ENCODE measurements at places on chromosomes 2 and 18.
A peak's percentile ranks its signal among the peaks of the same experiment; 100 is the strongest.

DNA sequence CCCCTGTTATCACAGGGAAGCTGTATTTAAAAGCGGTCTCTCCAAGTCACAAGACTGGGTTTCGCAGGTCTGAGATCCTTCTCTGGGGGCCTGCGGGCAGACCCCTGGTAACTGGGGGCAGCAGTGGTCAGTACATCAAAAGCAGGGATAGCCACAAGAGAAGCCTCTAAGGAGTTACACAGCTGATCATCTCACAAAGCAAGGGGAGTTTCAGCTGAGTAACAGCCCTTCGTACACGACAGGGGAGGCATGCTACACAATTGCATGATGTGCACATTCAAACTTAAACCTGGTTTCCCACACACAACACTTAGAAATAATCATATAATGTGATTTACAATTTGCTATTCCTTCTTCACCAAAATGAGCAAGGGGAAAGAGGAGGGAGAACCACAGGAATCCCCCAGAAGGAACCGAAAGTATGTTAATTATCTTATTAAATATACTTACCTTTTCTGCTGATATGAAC is 87.5 kb downstream of the TMEM131 start:
- peak; percentile 29 for DNase-seq

DNA sequence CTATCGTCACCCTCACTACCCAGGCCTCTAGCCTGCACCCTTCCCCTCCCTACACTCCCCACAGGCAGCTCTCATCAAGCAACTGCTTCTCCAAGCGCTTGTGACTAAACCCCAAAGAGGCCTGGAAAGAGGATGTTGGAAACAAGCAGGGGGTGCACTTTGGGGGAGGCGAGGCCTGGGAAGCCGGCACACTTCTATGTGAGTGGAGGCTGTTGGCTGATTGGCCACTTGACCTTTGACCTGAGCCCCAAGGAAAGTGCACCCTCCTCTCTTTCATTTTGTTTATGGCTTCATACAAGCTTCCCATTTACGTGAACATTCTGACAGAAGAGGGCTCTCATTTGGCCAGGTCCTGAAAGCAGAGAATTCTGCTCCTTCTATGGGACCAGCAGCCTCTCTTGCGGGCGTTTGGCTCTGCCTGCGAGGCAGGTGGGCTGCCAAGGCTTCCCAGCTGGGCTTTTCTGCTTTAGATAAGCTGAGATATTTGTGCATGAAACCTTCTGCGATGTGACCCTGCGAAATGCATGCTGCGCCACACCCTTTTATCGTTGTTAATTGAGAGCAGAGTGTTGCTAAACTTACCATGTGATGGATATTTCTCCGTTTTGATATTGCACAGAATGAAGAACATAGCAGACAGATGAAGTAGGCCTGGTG is 134.8 kb upstream of the NCK2 start:
- DNase-seq, result no peak

DNA sequence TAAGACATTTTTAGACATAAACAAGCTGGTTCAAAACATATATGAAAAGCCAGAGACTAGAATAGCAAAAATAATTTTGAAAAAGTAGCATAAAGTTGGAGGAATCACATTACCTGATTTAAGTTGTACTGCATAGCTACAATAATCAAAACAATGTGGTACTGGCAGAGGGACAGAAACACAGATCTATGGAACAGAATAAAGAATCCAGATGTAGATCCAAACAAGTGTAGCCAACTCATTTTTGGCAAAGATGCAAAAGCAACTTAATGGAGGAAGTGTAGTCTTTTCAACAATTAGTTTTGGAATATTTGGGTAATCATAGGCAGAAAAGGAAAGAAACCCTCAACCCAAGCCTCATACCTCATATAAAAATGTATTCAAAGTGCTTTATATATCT is 278.7 kb upstream of the ZNF521 start:
- DNase-seq, result no peak

GRCh38 chr2:187349326-187349944 is 98.6 kb downstream of the CALCRL start:
- DNase-seq, result peak; percentile 73

GRCh38 chr2:206597717-206598218 is 44.5 kb upstream of the FAM237A start:
- no peak for DNase-seq

DNA sequence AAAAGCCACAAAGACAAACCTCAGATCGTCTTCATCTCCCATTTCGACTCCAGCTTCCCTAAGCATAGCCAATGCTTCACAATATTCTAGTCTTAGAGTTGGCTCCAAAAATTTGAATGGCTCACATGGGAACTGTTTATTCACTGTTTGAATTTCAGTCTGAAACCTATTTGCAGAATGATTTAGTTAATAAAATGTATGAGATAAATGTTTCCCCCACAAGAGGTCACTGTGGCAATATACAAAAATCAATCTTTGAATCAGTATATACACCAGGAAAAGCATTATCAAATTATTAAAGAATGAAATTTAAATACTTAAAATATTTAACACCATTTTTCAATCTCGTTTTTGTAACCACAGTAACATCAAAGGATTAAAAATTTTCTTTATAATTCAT is 40.0 kb upstream of the MCM6 start:
- peak; percentile 82 for DNase-seq

GRCh38 chr2:61898810-61899209 is 6.7 kb upstream of the COMMD1 start:
- no peak for DNase-seq

- no peak for DNase-seq
Observed at GRCh38 chr2:199968126-199968525, 12.7 kb downstream of the MAIP1 start.

DNA sequence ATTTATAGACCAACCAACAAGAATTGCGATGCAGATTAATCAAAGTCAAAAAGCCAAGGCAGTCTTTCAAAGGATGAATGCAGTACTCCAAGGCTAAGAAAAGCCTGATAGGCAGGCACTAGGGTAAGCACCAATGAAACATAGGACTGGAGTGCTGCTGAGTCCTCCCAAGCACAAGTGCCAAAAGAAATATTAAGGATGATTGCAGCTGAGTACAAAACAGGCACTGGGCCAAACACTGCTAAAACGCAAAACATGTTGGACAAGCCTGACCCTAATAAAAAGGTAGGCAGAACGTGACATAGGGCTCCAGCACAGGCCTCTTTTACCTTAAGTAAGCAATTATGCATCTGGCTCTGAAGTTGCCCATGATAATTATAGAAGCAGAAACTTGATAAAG is 160.1 kb upstream of the LRP1B start:
- DNase-seq, result no peak

DNA sequence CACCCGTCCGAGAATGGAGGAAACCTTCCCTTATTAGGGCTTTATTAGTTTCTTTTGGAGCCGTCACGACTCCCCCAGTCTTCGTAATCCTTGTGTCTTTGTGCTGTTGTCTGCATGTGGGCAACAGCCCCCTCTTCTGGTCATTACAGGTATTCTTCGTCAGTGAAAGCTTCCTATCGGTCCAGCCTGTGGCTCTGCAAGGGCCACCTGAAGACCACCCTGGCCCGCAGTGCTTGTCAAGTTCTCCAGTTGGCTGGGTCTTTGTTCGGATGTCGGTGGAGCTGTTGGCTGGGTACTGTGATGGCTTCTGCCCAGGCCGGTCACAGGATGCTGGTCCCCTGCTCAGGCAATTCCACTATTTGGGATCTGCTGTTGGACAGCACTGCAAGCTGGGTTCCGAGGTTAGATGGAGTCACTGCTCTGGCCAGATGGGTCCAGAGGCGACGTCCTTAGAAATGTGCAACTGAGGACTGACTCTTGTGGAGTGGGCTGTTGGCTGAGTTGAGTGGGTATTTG is 19.2 kb downstream of the E2F6 start:
- peak; percentile 11 for DNase-seq

DNA sequence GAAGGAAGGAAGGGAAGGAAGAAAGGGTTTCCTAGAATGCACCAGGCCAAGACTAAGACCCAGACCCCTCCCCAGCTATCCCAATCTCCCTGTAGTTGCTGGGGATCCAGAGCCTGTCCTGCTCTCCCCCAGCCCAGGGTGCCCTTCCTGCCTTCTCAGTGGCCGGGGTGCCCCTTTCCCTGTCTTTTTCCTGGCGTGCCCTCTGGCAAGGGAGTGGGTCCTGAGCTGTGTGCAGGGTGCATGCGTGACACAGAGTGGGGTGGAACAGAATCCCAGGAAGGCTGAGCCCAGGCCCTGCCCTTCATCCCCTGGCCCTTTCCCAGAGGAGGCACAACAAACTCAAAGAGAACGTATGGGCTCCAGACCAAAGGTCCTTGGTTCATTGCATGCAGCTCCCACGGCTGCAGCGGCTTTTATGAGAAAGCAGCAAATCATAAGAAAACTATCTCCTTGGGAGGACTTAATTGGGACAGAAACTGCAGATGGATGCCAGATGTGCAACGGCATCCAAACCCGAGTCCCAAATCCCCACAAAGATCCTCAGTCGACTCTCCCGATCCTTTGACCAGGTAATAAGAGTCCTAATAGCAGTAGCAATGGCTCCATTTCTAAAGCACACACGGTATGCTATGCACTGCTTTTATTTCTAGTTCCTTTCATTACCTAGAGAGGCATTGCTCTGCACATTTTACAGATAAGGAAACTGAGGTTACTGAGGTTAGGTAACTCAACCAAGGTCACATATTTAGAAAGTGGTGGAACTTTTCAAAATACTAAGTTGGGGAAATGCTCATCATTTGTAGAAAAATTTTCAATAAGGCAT is 12.7 kb upstream of the ARID5A start:
- DNase-seq, result no peak

GRCh38 chr18:74233933-74234325 is 57.8 kb downstream of the CYB5A start:
- no peak for DNase-seq

- no peak for DNase-seq
Observed at GRCh38 chr2:105272176-105272575, 30.6 kb downstream of the GPR45 start.

- DNase-seq, result peak; percentile 73
Observed at GRCh38 chr2:239830121-239831000, 194.8 kb downstream of the NDUFA10 start.

DNA sequence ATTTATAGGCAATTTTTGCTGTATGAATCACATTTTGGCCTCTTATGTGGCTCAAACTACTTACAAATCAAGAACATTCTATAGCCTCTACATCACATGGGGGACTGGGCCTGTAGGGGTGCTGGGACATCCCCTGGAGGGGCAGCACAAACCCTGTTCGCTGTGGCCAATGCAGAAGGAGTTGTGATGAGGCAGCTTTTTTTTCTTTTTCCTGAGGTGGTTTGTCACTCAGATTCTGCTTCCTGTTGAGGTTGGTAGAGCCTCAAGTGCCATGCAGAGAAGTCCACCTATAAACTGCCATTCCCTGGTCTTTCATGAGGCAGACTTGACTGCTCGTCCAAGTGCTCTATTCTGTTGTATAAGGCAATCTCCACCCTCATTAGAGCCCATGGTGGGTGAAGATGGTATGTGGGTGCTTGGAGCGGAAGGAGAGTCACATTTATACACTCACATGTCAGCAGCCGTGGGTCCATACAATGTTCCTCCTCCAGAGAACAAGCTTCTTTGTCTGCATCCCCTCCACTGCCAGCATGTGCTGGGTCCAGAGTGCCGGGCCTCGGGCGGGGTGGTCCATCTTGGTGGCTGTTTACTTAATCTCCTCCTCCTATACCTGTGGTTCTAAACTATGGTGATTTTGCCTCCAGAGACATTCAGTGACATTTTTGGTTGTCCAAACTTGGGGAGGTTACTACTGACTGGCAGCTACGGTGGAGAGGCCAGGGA is 120.3 kb downstream of the ACOXL start:
- no peak for DNase-seq

- DNase-seq, result no peak
Observed at GRCh38 chr2:205405752-205406151, 276.5 kb upstream of the NRP2 start.

GRCh38 chr2:104976603-104977120 is 61.2 kb upstream of the MRPS9 start:
- peak; percentile 25 for DNase-seq

DNA sequence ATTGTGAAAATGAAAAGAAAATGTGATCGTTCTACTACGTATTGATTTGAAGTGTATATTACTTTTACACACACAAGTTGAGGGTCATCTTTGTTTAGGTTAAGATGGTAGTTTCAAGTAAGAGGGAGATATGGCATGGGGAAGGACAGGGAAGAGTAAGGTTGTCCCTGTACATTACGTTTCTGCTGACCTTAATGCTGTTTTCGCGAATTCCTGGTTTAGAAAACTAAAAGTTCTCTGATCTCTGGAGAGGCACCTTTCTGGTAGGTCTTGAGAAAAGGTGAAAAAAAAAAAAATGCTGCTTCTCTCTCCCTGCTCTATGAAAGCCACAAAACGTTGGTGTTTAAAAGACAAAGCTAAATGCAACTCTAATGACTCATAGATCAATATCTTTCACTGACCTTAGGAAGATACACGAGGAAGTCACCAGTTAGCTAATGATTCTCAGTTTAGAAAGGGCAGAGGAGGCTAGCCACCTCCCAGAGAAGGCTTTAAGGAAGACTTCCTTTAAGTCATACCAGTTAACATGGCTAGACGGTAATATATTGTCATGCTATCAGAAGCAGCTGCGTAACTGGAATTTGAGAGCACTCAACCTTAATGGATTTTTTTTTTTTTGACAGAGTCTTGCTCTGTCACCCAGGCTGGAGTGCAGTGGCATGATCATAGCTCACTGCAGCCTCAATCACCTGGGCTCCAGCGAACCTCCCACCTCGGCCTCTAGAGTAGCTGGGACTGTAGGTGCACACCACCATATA is 13.2 kb downstream of the TXNDC2 start:
- peak; percentile 40 for DNase-seq

DNA sequence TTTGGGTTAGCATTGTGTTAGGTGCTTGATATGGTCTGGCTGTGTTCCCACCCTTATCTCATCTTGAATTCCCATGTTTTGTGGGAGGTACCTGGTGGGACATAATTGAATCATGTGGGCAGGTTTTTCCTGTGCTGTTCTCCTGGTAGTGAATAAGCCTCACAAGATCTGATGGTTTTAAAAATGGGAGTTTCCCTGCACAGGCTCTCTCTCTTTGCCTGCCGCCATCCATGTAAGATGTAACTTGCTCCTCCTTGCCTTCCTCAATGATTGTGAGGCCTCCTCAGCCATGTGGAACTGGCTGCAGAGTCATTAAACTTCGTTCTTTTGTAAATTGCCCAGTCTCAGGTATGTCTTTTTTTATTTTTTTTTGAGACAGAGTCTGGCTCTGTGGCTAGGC is 2.8 kb downstream of the MSH2 start:
- no peak for DNase-seq

- DNase-seq, result no peak
Observed at GRCh38 chr2:157388827-157389226, 55.1 kb downstream of the CYTIP start.

DNA sequence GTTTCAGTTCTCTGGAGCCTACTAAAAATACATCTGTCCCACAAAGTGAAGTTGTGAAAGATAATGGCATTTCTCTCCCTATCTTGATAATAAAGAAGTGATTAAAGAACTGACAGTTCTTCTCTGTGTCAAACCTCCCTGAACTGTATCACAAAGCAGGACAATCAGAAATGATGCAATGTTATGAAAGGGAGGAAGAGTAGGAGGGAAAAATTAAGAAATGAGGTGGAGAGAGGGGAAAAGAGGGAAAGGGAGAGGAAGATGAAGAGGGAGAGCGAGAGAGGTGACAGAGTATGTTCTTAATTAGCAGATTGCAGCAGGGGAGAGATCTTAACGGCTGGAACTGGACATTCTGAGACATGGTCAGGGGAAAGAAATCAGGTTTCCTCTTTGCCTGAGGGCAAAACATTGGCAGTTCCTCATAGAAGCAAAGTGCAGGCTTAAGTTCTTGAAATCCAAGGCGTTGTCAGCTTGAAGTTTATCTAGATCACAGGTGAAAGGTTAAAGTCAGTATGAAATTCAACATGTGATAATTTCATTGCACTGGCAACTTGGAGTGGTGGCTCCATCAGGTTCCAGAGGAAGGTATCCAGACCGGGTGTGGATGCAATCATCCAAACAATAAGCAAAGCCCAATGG is 54.6 kb downstream of the RDH14 start:
- no peak for DNase-seq

GRCh38 chr18:8708670-8709069 is 3.3 kb downstream of the MTCL1 start:
- DNase-seq, result no peak

Data from inflammatory macrophage treated with lipopolysaccharide for 1 hour (primary cell).